Urinary bladder (tissue), 4 donors: ENCODE measurements at places on chromosomes 16 and 17. TPM values are rescaled to one million over a fixed set of nuclear protein-coding genes. Genes with fewer than 3 reads are reported as not detected.

Gene DUSP14
- 14.9 TPM for total RNA-seq

Gene ALOX12B
- total RNA-seq = 0.11 TPM

Gene TSPAN10
- total RNA-seq = 1.2 TPM

Gene ATP2C2
- 5.0 TPM for total RNA-seq

Gene ZFHX3
- 19.4 TPM for total RNA-seq

GRCh38 chr17:13869331-13869940 is 199.9 kb upstream of the COX10 start:
- no peak for DNase-seq

GRCh38 chr16:51119556-51119955 is 31.5 kb downstream of the SALL1 start:
- DNase-seq = no peak

- DNase-seq = no peak
Measured at GRCh38 chr17:73311428-73311780, 397 bp downstream of the CDC42EP4 start.

DNA sequence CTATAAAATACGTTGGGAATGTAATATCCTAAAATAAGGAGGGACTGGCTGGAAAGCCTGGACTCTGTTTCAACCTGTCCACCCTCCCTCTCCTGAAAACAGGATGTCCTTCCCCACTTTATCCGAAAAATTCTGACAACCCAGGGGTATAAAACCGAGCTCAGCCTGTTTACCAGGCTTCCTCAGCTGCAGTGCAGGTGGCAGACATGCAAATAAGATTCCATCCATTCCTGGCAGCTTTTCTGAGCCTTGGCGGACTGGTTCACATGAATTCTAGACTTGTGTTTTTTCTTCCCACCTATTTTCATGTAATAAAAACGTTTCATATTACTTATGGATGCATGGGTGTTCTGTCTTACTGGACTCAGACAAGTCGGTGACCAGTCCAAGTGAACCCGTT is 479.3 kb downstream of the KCNJ18 start:
- DNase-seq = no peak
